ENCODE measurements at places on chromosomes 16 and 17.

DNA sequence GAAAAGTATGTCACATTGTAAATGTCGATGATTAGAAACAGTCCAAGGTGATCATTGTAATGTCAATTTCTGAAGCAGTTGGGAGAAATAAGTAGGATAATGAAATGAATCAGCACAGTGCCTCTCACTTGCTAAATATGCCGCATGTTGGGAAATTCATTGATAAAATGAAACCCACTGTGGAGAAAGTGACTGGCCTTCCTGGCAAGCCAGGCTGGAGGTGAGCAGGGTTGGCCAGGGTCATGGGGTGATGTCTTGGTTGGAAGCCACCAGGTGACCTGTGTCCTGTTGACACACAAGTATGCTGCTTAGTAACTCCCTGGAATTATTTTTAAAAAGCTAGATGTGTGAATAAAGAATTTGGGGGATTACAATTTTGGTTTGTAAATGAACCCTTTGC, 14.9 kb upstream of the WNT9B start:
- no peak for DNase-seq

GRCh38 chr17:47220531-47220999, 11.4 kb downstream of the MYL4 start:
- no peak for DNase-seq

DNA sequence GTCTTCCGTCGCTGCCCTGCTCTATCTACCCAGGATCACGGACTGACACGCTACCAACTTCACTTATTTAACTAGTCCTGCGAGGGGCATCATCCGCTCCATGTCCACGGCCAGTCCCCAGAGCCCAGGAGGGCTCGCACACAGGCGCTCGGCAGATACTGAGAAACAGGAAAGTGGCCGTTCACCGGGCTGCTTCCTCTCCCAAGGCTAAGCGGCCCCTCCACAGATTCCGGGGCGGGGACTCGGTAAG, 388 bp downstream of the OXLD1 start:
- DNase-seq, result no peak

- DNase-seq, result peak; percentile 100
These were observed 1.4 kb upstream of the BAHCC1 start for GRCh38 chr17:81393684-81394376.

DNA sequence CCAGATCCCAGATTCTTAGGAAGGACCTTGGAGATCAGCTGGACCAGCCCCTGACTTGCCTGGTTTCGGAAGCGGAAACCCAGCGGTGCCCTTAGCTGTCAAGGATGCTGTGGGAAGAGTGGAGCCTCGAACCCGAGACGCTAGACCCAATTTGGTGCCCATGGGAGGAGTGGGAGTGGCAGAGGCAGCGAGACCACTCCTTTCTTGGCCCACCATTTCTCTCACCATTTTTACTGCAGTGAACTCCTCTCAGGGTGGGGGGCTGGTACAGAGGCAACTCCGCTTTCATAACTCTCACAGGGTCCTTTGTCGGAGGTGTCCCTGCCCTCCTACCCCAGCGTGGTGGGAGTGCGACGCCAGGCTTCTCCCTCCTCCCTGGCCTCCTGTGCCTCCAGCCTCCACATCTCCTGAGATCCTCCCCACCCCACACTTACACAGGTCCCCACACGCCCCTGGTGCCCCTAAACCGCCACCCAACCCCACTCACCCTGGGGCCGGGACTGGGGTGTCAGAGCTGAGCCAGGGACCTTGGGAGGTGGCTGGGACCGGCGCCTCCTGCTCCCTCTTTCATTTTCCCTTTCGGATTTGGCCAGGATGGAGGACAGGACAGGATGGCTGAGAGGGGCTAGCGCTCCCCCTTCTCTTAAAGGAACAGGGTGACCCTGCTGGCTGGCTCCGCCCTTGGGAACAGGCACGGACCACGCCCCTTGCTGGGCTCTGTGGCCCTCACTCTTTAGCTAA, at the start of gene GJD3:
GJD3 (minus strand) TSS at position 617 of the 741 bp plus-strand sequence. CDS start 922 bp downstream, outside the sequence.
- no peak for DNase-seq

All from NCI-H1694 (cell line).